Esophagus squamous epithelium (tissue), 5 donors: ENCODE measurements at places on chromosomes 6 and 20. TPM values are rescaled to one million over a fixed set of nuclear protein-coding genes. Genes with fewer than 3 reads are reported as not detected.

- no peak for DNase-seq
These were observed 43.2 kb downstream of the TFEB start for GRCh38 chr6:41692080-41692675.

GRCh38 chr20:24984961-24985640, 7.5 kb downstream of the APMAP start:
- no peak for DNase-seq

DNA sequence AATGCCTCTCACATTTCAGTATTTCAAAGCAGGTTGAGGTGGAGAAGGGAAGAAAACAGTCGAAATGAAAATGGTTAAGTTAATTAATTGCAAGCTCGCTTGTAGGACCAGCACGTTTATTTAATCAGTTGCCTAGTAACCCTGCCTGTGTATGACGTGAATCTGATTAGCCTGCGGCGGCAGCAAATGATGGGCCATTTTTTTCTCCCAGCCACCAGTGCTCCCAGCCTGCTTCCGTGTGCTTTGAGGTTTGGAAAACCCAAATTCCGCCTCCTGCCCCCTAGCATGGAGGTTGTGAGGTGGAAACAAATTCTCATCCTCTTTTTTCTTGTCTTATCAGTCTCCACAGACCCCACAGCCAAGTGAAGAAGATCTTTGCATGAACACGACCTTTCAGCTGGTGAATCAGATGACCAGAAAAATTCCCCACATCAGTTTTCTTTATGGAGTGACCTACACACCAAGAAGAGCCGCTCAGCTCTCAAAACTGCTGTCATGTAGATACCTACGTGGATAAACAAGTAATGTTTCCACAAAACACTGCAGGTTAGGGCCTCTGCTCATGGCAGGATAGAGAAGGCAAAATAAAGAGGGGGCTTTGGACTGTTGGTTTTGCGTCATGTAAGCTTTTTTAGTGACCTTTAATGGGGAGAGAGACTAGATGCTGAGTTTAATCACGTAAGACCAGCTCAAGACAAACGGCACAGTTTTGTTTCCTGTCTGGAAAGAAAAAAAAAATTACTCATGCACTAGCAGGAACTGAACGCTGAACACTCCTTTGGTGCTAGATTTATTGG, 572.9 kb upstream of the NOX3 start:
- no peak for DNase-seq

The SPATA25 gene
- 1.1 TPM for total RNA-seq
